AG04450 (cell line): ENCODE measurements at places on chromosomes 6 and 20. TPM values are rescaled to one million over a fixed set of nuclear protein-coding genes. Genes with fewer than 3 reads are reported as not detected.

The TDRD6 gene
- not detected in 2 replicates for polyA plus RNA-seq

The SCRT2 gene
- not detected in 2 replicates for polyA plus RNA-seq

The OPRM1 gene
- not detected in 2 replicates for polyA plus RNA-seq

The GPX5 gene
- polyA plus RNA-seq, result not detected in 2 replicates

The POPDC3 gene
- polyA plus RNA-seq, result 22.2 and 29.1 TPM in 2 replicates

The TTBK1 gene
- polyA plus RNA-seq, result not detected in 2 replicates

The FHL5 gene
- polyA plus RNA-seq, result not detected in 2 replicates

The MYMX gene
- not detected in 2 replicates for polyA plus RNA-seq
